ENCODE measurements at places on chromosomes 6 and 20. TPM values are rescaled to one million over a fixed set of nuclear protein-coding genes. Genes with fewer than 3 reads are reported as not detected.

RCAN2 gene
- total RNA-seq = 1.0 TPM

TXLNB gene
- 0.18 TPM for total RNA-seq

HLA-F gene
- total RNA-seq = 20.3 TPM

LY86 gene
- not detected for total RNA-seq

OPRM1 gene
- not detected for total RNA-seq

HLA-DQB2 gene
- not detected for total RNA-seq

HSPA1L gene
- total RNA-seq = 1.0 TPM

UBD gene
- 1.1 TPM for total RNA-seq

FAM184A gene
- 1.4 TPM for total RNA-seq

WFDC13 gene
- total RNA-seq = not detected

ATP6V1G2 gene
- not detected for total RNA-seq

MC3R gene
- total RNA-seq = not detected

ZSCAN26 gene
- 13.6 TPM for total RNA-seq
